Mucosa of gallbladder (tissue), 1 donor: ENCODE measurements at places on chromosomes 4 and X.

DNA sequence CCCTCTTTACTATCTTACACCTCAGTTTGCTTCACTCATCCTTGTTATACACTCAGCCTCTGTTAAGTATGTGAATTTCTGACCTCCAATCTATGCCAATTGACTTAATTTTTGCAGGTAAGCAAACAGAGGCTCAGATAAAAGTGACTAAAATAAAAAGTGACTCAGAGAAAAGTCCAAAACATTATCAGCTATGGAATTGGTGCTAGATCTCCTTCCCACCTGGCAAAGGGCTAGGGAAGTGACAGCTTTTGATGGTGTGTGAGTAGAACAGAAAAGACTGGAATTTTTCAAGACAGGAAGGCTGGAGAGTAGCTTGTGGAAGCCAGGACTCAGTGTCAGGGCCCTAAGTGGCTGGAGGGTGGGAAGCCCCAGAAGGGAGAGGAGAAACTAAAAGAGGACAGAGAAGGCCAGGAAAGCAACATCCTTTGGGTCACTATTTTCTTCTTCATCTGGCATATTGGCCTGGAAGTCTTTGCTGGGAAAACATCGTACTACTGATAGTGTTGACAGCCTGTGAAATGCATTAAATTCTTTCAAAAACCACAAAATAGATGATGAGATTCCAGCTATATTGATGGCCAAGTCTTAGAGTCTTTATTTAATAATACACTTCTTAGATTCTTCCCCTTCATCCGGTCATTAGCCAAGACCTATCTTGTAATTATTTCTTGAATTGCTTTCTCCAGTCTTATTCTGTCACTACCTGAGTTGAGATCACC, 392.8 kb downstream of the RAPGEF2 start:
- no peak for DNase-seq

DNA sequence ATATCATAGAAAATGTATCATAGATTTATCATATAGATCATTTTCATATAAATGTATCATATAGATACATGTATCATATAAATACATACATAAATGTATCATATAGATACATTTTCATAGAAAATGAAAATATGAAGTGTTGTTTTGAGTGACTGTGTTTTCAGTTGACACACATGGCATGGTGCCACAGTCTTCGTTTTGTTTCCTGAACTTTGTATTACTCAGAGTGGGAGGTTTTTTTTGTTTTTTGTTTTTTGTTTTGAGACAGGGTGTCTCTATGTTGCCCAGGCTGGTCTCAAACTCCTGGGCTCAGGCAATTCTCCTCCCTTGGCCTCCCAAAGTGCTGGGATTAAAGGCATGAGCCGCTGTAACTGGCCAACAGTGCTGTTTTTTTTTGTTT, 3.9 kb downstream of the RBM10 start:
- no peak for DNase-seq

DNA sequence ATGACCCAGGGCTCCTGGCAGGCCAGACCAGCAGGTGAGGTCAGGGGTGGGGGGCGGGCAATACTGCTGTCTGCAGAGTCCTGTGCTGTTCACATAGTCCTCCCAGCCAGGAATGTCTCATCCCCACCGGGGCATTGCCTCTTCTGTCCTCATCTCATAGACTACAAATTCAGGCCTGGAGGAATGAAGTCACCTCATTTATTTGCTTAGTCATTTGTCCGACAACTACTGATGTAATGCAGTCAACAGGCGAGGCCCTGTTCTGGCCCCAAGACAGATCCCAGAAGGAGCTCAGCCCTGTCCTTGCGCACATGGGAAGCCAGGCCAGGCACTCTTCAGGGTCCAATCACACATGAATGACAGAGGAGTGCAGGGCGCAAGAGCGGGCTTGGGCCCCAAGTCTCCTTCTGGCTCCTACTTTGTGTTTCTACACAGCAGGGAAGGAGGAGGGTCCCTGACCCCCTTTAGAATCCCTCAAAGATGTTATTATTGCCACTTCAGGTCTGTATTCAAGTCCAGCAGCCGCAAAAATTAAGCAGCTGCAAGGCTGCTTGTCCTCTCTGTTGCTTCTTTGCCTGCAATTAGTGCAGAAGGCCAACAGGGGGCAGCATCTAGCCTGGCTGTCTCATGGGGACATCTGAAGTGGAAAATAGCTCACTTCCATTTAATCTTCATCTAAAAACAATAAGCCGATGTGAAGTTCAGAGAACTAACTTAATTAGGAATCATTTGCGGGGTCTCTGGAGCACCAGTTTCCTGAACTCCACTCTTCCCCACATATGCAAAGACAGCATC, 15.2 kb upstream of the HMX1 start:
- no peak for DNase-seq

DNA sequence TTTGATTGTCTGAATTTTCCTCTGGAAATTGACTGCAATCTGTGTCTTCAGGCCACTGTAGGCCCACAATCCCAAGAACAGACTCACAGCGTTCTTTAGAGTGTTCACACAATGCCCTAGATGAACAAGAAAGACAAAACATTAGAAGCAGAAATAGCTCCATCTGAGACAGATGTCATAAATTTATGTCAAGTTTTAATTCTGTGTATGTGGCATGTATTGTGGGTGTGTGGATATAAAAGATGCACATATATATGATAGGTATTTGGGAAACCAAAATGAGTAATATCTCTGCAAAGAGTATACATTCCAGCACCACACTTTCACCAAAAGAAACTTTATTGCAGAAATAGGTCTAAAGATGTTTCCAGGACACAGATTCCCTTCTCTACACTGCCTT, 176.1 kb downstream of the CORIN start:
- DNase-seq, result no peak

- DNase-seq, result no peak
Measured at GRCh38 chr4:42501624-42502401, 104.5 kb downstream of the SHISA3 start.

GRCh38 chr4:164509951-164510350, 244.0 kb upstream of the SMIM31 start:
- DNase-seq, result no peak

GRCh38 chr4:173177232-173177631, 8.6 kb downstream of the GALNT7 start:
- DNase-seq, result no peak

- DNase-seq, result no peak
Measured at GRCh38 chr4:184980261-184980660, 38.0 kb upstream of the HELT start.

DNA sequence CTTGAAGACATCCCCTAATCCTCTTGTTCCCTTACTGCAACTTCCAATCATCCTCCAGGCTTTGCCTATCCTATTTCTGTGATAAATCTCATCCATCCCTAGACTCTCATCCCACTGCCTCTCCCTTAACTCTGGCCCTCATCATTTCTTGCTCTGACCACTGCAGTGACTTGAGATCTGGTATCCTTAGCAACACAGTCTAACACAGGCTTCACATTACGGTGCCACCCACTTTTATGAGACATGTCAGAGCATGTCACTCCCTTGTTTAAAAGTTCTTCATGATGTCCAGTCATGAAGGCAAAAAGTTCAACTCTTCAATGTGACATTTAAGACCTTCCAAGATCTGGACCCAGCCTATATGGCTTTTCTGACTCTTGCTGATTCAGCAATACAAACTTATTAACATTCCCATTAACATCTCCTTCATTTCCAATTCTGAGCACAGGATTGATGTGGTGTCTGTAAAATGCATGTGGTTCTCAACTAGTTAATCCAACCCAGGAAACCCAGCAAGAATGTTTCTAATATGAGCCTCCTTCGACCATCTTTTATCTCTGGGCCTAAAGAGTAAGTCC, 64.0 kb downstream of the OR13H1 start:
- no peak for DNase-seq

- no peak for DNase-seq
Measured at GRCh38 chr4:10803713-10804343, 119.3 kb upstream of the CLNK start.

- no peak for DNase-seq
Measured at GRCh38 chrX:72137846-72138495, 6.3 kb upstream of the RTL5 start.

DNA sequence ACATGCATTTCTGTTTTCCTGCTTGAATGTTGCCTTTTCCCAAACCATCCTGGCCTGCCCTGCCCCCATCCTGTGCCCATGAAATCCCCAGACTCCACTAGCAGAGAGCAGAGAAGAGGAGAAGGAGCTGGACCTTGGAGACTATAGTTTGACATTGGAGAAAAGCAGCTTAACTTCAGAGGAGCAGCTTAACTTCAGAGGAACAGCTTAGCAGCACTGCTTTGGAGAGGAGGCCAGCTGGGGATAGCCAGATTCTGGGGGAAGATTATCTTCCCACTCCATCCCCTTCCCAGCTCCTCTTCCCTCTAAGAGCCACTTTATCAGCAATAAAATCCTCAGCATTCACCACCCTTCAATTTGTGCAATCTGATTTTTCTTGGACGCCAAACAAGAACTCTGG, 443.0 kb downstream of the PCDH10 start:
- DNase-seq, result no peak

DNA sequence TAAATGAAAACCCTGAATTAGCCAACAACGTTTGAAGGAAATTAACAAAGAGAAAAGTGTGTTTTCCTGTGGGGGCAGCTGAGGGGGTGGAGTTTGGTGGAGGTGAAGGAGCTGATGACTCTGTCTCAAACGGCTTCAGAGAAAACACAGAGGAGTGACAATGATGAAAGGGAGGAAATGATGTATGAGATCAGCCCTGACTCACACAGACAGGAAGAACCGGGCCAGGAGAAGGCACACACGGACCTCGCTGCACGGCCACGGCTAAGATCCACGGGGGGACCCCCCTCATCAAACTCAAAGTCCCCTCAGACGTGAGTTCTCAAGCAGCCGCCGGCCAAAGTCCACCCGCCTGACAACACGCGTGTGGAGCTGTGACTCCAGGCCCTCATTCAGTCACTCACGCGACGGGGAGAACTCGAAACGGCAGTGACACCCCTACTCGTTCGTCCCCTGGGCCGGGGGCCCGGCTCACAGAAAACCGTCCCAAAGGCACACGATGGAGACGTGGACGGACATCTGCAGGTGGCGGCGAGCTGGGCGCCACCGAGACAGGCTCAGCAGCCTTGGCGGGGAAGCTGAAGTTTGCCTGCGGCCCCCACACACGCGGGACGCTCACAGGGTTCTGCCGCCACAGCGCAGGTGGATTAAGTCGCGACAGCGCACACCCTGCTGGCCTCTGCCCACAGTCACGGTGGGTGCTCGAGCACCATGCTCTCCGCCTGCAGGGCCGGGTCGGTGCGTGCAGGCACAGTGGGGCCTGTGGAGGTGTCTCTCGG, 28.8 kb downstream of the PPP2R3B start:
- no peak for DNase-seq
